Fibroblast of villous mesenchyme (primary cell): ENCODE measurements at places on chromosomes 1 and 21.

- DNase-seq: no peak
Measured at GRCh38 chr1:30360753-30361152, 362.6 kb downstream of the MATN1 start.

DNA sequence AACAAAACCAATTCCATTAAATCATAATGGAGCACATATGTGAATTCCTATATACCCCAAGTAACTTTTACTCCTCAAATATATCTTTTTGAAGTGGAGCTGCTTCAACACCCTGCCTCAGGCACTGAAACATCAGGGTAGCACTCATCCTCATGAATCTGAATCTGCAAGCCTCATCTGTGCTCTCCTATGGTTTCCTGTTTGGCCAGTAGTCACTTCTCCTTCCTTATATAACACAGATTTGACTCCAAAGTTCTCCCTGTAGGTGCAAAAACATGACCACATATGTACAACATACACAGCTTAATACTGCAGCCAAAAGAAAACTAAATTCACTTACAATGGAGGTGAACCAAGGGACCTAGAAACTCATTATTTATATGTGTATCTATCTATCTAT is 7.2 kb downstream of the TRIT1 start:
- no peak for DNase-seq

- no peak for DNase-seq
Measured at GRCh38 chr21:44874497-44875315, 1.2 kb upstream of the PTTG1IP start.

DNA sequence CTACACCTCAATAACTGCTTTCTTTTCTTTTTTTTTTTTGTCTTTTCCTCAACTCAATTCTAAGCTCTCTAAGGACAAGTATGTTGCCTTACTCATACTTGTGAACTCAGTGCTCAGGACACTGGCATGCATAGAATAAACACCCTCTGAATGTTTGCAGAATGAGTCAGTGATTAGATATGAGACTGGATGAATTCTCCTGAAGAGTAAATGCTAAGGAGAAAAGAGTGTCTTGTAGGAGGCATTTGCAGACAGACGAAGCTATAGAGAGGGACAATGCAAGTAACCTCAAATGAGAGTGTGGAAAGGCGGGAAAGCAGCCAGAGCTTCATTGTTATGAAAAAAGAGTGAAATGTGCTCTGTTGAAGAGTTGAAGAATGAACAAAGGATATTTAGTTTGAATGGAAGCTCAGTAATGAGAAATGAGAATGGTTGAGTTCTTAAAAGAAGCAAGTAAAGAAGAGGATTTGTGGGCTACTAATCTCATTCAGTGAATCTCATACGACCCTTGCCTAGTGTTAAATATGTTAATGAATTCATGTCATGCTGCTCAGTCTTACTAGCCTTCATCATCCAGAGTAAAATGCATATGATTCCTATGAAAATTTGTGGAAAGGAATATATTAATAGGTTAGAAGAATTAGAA is 166.1 kb upstream of the DPYD start:
- peak; percentile 92 for DNase-seq
